ENCODE measurements at places on chromosomes 6 and 20. TPM values are rescaled to one million over a fixed set of nuclear protein-coding genes. Genes with fewer than 3 reads are reported as not detected.

GRCh38 chr6:79862711-79863110 lies 84.6 kb downstream of the ELOVL4 start:
- H3K36me3 ChIP-seq = no peaks in the 10 kb centered on the region
- DNase-seq = no peak
- no peak overlapping the region for H3K27ac ChIP-seq
- H3K4me1 ChIP-seq = no peaks in the 10 kb centered on the region

GRCh38 chr20:24951536-24952083 lies 2.5 kb downstream of the CST7 start:
- H3K4me3 ChIP-seq = no peak overlapping the region
- no peak overlapping the region for H3K27ac ChIP-seq
- no peaks in the 10 kb centered on the region for H3K36me3 ChIP-seq
- DNase-seq = no peak
- H3K27me3 ChIP-seq = no peaks in the 10 kb centered on the region

DNA sequence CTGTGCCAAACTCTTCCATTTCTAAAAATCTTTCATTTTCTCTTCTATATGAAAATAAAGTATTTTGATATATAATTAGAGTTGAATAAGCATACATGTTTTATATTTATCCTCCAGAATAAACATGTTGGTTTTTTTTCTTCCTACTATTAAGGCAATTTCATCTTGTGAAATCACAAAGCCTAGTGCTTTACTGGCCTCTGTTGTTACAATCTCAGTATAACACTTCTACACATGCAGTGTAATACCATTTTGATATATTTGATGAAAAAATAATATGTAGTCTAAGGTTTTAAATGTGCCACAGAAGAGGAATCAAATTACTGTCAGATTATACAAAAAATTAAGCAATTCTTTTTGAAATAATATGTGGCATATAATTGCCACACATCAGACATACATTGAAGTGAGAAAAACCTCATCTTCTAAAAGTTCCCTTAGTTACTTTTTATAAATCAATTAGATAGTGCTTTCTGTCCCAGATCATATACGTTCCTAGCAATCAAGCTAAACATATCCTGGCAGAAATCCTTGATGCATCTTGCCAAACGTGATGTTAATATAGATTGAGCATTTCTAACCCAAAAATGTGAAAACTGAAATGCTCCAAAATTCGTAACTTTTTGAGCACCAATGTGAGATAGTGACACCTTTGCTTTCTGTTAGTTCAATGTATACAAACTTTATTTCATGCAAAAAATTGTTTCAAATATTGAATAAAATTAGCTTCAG lies 225.1 kb upstream of the MANEA start:
- H3K36me3 ChIP-seq = no peaks in the 10 kb centered on the region
- no peaks in the 10 kb centered on the region for H3K27me3 ChIP-seq
- no peak overlapping the region for H3K4me3 ChIP-seq
- no peak overlapping the region for H3K27ac ChIP-seq

Gene FRK
- 0.12 TPM for total RNA-seq

Gene MUC21
- total RNA-seq = not detected

Gene B4GALT5
- total RNA-seq = 53.2 TPM
